BJ (cell line): ENCODE measurements at places on chromosomes 3 and 15. TPM values are rescaled to one million over a fixed set of nuclear protein-coding genes. Genes with fewer than 3 reads are reported as not detected.

FETUB gene
- polyA plus RNA-seq: not detected in 2 replicates

GABRB3 gene
- polyA plus RNA-seq: 2.3 and 2.6 TPM in 2 replicates

AGBL1 gene
- polyA plus RNA-seq: not detected in 2 replicates

CP gene
- polyA plus RNA-seq: 0.07 TPM in 1 of 2 replicates, not detected in the other

UNC13C gene
- polyA plus RNA-seq: not detected in 2 replicates

ZNF609 gene
- polyA plus RNA-seq: 12.1 and 12.5 TPM in 2 replicates

IL17RE gene
- 2.2 and 4.0 TPM in 2 replicates for polyA plus RNA-seq

GOLGA8T gene
- 0.10 TPM in 1 of 2 replicates, not detected in the other for polyA plus RNA-seq

RBP2 gene
- polyA plus RNA-seq: not detected in 2 replicates

CKMT1A gene
- polyA plus RNA-seq: 0.17 TPM in 1 of 2 replicates, not detected in the other

GAP43 gene
- 0.12 and 0.33 TPM in 2 replicates for polyA plus RNA-seq

SEMA6D gene
- polyA plus RNA-seq: 1.1 and 2.1 TPM in 2 replicates

RYR3 gene
- not detected in 2 replicates for polyA plus RNA-seq

PIGB gene
- 10.1 and 18.5 TPM in 2 replicates for polyA plus RNA-seq

TMEM212 gene
- not detected in 2 replicates for polyA plus RNA-seq

CHRNA7 gene
- 0.05 and 0.10 TPM in 2 replicates for polyA plus RNA-seq

CDV3 gene
- 54.9 and 96.0 TPM in 2 replicates for polyA plus RNA-seq

PLA2G4E gene
- not detected in 2 replicates for polyA plus RNA-seq

ISG20 gene
- 1.8 and 4.2 TPM in 2 replicates for polyA plus RNA-seq

MST1R gene
- polyA plus RNA-seq: 0.17 and 0.64 TPM in 2 replicates

LRRC3B gene
- not detected in 2 replicates for polyA plus RNA-seq
